MV-4-11 (cell line): ENCODE measurements at places on chromosomes 7 and 10.

GRCh38 chr10:60803433-60803832, 25.2 kb downstream of the CDK1 start:
- peak; percentile 84 for DNase-seq

GRCh38 chr10:28644647-28645046, 32.7 kb upstream of the BAMBI start:
- DNase-seq = peak; percentile 73

- no peak for DNase-seq
Observed at GRCh38 chr10:72009425-72010081, 45.4 kb downstream of the CHST3 start.

GRCh38 chr7:3607847-3608246, 306.8 kb downstream of the SDK1 start:
- DNase-seq = no peak

GRCh38 chr7:137025469-137026175, 157.2 kb downstream of the CHRM2 start:
- DNase-seq = no peak

DNA sequence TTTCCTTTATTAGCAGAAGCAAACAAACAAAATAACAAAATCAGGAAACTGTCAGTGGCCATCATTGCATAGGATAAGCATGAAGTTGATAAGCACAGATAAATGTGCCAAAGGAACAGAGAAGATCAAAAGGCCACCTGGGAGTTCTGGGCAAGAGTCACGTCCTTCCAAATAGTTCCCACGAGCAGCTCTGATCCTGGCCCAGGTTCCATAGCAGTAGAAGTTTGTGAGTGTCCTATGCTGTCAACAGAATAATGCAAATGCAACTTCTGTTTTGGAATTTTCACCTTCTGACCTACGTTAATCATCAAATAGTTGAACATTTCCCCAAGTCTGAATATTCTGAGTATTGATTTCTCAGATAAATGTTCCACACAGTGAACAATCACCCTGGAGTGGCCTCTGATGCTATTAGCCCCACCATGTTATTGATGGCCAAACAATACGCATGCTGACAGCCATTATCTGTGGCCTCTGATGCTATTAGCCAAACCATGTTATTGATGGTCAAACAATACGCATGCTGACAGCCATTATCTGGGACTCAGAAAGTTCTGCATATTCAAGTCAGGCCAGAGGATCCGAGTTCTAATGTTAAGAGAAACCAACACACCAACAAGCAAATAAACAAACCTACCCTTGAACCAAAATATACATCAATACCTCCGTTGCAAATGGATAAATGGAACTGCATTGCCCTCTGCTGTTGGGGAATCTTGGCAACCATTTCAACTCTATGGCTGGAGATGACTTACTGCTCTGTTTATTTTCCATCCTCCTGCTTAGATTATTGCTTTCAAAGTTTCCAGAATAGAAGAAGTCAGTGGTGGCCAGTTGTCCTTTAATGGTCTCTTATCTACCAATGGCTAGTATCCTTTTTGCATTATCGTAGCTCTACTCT, 63.3 kb downstream of the MRC1 start:
- peak; percentile 18 for DNase-seq

- DNase-seq = no peak
Observed at GRCh38 chr7:40000734-40001315, 50.8 kb downstream of the CDK13 start.

GRCh38 chr7:55515569-55516279, 56.6 kb downstream of the VOPP1 start:
- no peak for DNase-seq

GRCh38 chr7:17680943-17681351, 259.3 kb downstream of the SNX13 start:
- DNase-seq = peak; percentile 10

DNA sequence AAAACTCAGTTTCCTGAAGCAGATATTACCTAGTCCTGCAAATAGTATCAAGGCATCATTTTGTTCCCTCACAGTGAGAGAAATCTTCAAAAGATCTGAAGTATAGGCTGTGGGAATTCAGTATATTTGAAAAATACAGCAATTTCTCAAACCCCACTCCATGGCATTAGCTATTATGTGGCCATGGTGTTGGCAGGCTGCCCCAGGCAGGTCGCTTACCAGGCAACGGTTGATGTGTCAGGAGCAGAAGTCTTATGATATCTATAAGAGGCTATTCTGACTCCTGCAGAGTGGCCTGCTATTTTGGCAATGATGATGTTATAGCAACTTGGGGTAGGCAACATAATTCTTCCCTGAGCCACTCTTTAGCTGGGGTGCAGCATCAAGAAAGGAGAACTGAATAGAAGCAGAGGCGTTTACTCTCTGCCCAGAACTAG, 187.9 kb downstream of the PLXDC2 start:
- DNase-seq = peak; percentile 86

GRCh38 chr10:126904818-126905701, at the start of gene DOCK1:
DOCK1 (plus strand) TSS chr10:126905428; CDS start chr10:126905518, 90 bp downstream.
- DNase-seq = no peak
